Epithelial cell of prostate (primary cell): ENCODE measurements at places on chromosomes 6 and 20.

DNA sequence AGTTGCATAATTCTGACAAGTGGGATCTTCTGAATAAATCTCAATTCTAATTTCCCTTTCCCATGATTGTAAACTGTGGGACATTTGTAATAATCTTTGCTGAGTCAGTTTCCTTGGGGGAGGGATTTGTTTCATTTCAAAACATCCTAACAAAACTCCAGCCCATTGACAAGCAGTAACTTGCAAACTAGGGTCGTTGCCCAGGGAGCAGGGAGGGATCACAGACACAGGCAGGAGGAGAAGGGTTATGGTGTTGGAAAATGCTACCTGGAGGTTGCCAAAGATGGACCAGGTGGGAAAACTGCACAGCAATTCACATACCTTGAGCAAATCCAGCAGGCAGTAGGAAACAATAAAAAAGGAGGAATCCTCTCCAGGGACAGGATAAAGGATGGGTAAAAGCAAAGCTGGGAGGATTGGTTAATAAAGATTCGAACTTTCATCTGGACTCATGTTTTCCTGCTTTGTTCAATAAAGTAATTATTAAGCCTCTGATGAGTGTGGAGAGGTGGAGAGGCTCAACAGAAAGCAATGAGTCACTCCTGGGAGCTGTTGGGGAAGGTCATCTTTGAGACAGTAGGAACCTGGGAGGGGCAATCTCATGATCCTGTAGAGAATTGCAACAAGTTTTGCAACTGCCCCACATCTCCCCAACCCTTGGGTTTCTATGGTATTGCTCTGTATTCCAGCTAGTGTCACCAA is 87.3 kb upstream of the AKIRIN2 start:
- DNase-seq, result peak; percentile 71

- no peak for DNase-seq
Measured at GRCh38 chr6:79231101-79231500, 3.4 kb downstream of the HMGN3 start.

DNA sequence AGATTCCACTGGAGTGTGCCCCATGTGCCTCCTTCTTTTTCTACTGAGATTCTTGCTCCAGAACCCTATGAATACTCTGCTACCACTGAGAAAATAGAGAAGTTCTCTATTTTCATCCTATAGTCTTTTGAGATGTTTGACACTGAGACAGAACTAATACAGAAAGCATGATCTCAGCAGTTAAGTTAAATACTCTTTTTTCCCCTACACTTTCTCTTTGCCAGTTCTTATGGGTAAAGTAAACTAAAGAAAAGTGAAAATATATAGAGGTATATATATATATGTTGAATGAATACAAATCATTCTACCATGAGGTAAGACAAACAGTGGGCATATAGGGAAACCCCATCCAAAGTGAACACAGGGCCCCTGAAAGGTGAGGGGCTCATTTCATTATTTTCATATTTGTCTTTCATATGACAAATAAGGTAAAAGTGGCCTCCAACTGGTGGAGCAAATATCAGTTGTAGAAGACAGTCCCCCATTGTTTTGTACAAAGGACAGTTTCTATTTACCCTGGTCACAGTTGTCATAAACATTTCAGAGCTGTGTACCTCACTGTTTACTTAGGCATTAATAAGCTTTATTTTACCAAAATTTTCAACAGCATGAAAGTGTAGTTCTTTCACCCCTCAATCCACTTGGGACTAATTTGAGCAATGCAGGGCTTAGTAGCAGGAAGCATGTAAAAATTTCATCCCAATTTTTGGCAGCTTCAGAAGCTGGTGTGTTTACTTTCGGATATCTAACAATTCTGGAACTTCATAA is 188.3 kb upstream of the MARCKS start:
- no peak for DNase-seq

- no peak for DNase-seq
Measured at GRCh38 chr20:16175322-16175961, 397.8 kb downstream of the KIF16B start.

DNA sequence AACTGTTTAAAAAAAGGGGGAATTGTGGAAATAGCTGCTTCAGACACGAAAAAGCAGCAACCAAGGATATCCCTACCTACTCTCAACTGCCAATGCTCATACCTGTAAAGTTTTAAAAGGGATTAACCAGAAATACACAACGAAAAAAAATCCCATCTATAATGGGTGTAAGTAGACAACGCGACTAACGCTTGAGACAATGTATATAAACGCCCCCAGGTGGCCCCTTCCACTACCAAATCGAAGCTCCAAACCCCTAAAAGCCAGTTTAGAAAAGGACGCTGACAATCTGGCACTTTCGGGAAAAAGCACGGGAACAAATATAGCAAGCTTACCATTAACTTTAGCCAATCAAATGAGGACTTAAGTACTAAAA is 94.5 kb upstream of the BTN3A2 start:
- no peak for DNase-seq

DNA sequence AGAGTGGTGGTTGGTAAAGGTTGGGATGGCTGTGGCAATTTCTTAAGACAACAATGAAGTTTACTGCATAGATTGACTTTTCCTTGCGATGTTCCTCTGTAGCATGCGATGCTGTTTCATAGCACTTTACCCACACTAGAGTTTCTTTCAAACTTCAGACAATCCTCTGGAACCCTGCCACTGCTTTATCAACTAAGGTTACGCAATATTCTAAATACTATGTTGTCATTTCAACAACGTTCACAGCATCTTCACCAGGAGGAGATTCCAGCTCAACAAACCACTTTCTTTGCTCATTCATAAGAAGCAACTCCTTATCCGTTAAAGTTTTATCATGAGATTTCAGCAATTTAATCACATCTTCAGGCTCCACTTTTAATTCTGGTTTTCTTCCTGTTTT is 161.2 kb upstream of the NRSN1 start:
- DNase-seq, result no peak

GRCh38 chr20:21534453-21534852 is 20.6 kb upstream of the NKX2-2 start:
- DNase-seq, result no peak

DNA sequence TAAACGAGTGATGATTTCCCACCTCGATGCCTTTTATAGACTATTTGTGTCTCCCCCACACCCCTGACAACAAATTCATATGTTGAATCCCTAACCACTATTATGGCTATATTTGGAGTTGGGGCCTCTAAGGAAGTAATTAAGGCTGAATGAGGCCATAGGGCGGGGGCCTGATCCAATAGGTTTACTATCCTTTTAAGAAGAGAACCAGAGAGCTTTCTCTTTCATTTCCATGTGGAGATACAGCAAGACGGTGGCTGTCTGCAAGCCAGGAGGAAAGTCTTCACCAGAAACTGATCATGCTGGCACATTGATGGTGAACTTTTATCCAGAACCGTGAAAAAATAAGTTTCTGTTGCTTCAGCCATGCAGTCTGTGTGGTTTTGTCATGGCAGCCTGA is 38.9 kb upstream of the CLIC5 start:
- no peak for DNase-seq
